ENCODE measurements at places on chromosomes 16 and 17.

DNA sequence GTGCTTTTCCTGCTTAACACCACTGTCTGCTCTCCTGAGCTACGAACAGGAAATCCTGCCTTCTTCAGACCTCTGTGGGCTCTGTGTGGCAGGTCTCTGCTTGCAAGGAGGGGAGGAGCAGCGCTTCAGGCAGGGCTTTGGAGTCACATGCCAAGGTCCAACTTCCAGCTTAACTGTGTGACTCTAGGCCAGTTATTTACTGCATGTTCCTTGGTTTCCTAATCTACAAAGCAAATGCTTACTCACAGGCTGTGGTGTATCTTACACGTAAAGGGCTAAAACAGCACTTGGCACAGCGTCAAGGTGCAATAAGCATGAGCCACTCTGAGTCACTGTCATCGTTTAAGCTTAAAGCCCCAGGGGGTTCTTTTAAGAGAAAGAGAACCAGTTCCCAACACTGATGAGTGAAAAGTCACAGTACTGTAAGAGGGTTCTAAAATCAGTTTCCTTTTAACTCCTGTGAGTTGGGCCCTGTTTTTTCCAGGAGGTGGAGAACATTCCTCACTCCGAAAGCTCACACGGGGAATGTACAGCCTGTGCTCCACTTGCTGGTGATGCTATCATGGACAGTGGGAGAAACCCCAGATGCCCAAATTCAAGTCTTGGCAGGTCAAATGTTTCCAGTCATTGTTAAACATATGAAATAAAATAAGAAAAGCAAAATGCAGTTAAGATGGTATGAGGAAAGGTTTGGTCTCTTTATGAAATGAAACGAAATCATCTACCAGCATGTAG is 54.1 kb upstream of the BCAR1 start:
- peak; percentile 67 for DNase-seq

GRCh38 chr17:29039764-29040598 is 3.0 kb upstream of the PIPOX start:
- DNase-seq: no peak

DNA sequence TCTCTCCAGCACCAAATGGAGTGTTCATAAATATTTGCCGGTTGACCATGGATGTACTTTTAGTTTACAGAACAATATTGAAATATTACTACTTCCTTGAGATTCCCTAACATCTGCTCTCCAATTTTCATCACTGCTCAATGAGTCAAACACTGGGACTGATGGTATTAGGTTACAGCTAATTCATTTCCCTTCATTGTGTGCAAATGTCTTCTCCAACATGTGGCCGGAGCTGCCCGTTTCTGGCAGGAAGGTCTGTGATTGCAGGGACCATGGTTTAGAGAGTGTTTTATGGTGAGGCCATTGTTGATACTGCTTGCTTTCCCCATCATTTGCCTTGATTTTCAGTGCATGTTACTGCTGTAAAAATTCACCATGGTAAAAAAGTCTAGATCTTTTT is 209.3 kb downstream of the HS3ST3B1 start:
- DNase-seq: no peak

- DNase-seq: no peak
Measured at GRCh38 chr17:16282522-16282921, 65.5 kb downstream of the PIGL start.

DNA sequence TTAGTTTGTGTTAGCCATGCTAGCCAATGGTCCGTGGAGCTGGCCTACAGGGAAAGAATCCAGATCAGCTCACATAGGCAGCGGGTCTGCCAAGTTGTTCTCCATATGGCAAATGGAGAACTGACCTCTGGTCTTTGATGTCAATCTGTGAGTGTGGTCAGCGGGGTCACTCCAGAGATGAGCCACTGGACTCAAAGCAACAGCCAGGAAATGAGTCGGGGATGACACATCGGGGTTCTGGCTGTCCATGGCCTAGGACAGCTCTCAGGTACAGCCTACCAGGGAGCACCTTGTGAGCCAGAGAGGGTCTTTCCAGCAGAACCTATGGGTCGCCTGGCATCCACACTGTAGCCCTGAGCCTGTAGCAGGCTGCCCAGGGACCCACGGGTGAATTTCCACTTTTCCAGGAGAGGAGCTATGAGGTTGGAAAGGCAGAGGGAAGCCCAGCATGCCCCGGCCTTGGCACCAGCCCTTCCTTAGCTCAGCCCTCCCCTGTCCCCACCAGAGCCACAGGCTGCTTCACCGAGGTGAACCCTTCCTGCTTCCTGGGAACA is 203.0 kb upstream of the TNRC6C start:
- no peak for DNase-seq

DNA sequence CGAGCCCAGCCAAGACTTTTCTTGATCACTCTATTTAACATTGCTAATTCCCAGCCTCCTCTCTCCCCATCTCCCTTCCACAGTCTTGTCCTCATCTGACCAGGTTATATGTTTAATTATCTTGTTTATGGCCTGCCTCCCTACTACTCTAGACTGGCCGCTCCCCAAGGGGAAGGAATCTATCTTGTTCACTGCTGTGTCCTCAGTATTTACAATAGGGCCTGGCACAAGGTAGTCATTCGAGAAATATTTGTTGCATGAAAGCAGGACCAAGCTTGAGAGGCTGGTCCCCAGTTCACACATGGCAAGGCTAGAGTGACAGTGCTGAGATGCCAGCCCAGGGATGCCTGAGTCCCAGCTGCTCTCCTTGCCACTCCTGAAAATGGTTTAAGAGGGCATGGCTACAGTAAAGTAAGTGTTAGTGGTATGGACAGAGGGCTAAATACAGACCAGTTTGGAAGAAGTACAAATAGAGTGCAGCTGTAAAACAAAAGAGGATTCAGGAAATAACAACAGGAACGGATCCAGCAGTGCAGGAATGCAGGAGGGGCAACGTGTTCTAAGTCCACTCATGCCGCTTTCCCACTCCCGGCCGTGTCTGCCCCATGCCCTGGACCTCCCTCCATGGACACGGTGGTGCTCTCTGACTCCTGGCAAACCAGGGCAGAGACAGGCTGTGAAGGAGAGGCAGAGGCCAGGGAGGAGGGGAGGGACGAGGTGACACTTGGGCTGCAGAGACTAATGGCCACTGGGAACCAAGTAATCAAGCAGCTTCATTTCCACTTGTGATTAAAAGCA is 65.6 kb downstream of the TOM1L2 start:
- DNase-seq: no peak

DNA sequence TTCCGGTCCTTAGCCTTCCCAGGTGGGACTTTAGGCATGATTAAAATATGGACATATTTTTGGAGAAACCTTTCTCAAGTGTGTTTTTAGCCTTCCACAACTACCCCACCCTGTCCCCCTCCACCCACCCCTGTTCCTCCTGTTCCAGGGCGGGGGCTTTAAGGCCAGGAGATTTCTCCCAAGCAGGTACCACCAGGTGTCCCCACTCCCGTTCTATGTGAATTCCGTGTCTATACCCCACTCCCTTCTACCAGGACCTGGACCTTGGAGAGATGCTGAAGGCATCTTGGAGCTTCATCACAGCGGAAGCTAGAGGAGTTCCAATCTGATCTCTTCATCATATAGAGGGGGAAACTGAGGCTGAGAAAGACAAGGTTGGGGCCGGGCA is 9.7 kb downstream of the CA4 start:
- no peak for DNase-seq

DNA sequence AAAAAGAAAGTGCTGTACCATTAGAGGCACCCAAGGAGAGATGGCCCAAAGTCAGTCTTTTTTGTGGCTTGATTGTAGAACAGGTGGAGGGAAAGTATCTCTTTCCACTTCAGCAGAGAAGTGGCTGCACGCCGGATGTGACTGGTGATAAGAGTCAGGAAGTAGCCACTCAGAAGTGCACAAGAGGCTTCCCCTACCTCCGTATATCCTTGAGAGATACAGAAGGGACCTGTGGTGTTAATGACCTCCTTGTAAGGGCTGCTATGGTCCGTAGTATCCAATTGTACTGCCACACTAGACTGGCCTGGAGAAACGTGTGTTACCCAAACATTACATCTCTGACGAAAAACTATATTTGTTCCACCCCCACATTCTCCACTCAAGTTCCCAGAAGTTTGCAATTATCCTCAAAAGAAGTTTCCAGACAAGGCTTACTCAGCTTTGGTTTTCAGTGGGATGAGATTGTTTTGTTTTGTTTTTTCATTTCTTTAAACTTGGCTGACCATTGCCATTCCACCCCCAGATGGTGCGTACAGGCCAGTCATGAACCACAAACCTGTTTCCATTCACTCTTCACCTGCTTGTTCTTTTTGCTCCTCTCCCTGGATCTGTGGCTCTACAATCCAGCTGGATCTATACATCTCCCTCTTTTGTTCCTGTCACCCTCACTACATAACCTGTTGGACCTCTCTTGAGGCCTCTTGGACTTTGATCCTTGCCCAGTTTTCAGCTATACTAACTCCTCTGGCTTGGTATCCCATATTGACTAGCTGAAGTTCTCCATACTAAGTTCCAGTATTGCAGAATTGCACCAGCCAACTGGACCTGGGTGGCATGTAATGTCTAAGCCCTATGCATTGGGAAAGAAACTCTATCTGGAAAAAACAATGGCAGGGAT is 20.7 kb upstream of the MED13 start:
- no peak for DNase-seq

GRCh38 chr17:79330696-79331095 is 256.1 kb downstream of the ENGASE start:
- DNase-seq: no peak

- no peak for DNase-seq
Measured at GRCh38 chr17:77549726-77550366, 408.7 kb upstream of the TNRC6C start.

DNA sequence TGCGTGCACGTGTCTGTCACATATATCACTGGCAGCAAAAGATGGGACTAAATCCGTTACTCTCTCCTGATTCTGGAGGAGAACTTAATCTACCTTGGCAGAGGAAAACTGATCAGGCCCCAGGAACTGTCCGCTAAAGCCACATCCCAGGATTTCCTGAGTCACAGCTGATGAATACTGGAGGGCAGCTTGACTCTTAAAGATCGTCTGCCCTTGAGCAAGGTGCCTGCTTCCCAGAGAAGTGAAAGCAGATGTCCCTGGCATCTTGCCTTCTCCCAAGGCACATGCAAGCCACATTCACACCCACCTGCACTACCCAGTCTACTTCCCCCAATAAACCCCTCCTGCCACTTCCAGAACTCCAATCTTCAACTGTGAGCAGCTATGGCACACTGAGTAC is 99.8 kb downstream of the CPPED1 start:
- no peak for DNase-seq
